ENCODE measurements at places on chromosomes 5 and 9.

DNA sequence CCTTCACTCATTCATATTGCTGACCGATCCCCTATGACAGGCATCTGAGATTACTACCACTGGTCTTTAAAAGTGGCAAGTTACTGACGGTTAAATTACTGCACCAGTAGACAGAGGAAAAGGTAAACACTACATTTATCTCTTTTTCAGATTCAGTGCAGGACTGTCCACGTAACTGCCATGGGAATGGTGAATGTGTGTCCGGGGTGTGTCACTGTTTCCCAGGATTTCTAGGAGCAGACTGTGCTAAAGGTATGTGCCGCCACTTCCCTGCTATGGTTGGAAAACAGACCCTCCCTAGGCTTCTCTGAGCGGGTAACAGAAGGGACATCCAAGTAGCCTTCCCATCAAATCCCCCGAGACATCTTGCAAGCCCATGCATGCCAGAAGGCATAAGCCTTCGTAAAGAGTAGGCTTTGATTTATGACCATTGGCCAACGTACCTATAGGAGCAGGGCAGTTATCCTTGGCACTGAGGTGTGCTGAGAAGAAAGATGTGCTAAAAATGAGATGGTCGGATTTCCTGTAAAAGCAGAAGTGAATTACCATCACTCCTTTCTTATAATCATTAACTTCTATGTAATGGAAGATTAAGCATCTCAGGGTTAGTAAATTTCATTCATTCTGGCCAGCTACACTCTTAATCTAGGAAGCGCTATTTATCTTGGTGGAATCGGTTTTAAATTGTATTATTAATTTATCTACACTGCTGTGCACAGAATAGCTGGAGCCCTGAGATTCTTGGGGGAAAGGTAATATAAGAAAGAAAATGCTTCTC is 193.4 kb upstream of the WWC1 start:
- no peak for DNase-seq

GRCh38 chr9:35342221-35342958 is 147.5 kb upstream of the RUSC2 start:
- DNase-seq = no peak

DNA sequence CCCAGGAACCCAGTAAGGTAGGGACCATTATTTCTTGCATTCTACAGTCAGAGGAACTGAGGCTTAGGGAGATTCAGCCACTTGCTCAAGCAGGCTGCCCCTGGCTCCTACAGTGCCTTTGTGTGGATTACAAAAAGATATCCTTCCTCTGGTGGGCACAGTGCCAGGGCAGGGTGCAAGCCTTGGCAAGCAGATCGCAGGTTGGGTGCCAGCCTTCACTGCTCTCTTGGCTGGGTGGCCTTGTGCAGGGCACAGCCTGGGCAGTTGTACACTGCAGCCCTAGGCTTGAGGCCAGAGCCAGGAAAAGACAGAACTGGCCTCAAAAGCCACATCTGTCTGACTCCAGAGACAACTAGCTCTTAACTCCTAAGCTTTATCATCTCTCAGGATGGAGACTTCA is 15.0 kb downstream of the DOCK2 start:
- no peak for DNase-seq

DNA sequence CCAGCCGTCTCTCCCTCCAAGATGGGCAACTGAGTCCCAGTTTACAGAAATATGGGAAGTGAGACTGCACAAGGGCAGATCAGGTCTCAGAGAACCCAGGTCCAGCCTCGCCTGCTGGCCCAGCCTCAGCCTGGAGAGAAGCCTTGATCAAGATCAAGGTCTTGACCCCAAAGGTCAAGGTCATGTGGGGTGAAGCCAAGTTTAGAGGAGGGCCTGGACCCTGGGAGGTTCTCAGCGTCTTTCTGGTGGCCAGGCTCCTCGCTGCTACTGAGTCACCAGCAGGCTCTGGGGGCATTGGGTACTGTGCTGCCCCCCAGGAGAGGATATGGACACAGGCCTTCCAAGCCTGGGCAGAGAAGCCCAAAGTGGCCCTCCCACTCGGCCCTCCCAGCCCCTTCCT is 8.8 kb downstream of the IPPK start:
- DNase-seq = no peak

DNA sequence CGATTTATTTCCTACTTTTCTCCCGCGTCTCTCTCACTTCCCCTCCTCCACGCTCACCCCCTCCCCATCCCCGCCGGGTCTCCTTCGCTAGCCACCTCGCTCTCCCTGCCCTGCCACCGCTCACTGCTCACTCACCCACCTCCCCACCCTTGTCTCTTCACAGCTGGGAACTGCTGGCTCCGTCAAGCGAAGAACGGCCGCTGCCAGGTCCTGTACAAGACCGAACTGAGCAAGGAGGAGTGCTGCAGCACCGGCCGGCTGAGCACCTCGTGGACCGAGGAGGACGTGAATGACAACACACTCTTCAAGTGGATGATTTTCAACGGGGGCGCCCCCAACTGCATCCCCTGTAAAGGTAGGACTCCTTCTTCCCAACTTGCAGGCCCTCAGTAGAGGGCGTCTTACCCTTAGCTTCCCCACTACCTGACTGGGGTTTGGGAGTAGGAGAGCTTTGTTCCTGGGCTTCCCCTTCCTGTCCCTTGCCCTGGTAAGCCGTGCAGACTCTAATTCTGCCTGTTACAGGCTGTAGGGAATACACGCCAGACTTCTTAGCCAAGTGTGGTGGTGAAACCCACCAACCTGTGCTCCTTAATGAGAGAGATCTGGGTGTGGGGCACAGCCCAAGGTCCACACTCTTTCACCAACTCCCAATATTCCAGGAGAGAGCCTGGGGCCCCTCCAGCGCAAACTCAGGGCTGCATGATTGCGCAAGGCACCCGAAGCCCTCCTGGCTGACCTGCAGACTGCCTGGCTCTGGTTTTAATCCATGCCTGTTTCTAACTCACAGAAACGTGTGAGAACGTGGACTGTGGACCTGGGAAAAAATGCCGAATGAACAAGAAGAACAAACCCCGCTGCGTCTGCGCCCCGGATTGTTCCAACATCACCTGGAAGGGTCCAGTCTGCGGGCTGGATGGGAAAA is 2.5 kb downstream of the FST start:
- no peak for DNase-seq

- no peak for DNase-seq
Observed at GRCh38 chr5:113170707-113171106, 194.1 kb downstream of the DCP2 start.

GRCh38 chr5:73496984-73497457 is 1.2 kb upstream of the BTF3 start:
- no peak for DNase-seq

DNA sequence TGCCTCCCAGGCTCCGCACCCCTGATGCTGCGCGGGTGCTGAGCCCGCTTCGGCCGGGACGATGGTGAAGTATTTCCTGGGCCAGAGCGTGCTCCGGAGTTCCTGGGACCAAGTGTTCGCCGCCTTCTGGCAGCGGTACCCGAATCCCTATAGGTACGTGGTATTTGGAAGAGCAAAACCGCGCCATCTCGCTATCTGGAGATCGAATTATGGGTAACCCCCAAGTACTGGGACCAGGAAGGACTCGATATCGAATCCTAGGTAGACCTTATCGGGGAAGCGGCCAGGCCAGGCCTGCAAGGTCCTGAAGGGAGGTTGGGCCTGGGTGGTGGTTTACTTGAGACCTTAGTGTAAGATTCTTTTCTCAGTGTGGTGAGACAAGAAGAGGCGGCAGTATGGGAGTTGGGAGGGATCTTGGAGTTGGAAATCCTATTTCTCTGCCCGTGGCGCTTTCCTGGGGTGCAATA is 359 bp downstream of the PRELID1 start:
- no peak for DNase-seq

- no peak for DNase-seq
Observed at GRCh38 chr5:136194576-136194975, 1.6 kb upstream of the SMIM32 start.

DNA sequence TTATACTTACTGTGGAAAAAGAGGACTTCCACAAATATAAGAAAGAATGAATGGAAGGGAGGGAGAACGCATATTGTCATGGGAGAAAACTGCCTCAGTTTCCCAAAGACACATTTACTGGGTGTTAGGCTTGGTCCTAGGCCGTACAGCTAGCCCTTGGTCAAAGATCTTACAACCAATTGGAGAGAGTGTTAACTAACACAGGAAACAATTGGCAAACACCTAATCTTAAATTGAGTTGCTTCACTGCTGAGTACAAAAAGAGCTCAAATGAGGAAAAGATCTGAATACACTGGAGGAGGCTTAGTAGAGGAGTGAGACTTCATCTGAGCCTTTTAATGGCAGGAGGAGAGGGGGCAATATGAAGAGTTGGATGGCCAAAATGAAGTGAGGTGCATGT is 161.7 kb downstream of the GLIS3 start:
- DNase-seq = no peak

GRCh38 chr5:142486581-142486980 is 161.8 kb upstream of the SPRY4 start:
- DNase-seq = no peak

GRCh38 chr9:93680443-93681268 is 104.3 kb downstream of the PHF2 start:
- no peak for DNase-seq

GRCh38 chr5:54912021-54912420 is 73.4 kb downstream of the ESM1 start:
- DNase-seq = no peak

GRCh38 chr5:26894719-26895263 is 143.6 kb downstream of the CDH9 start:
- DNase-seq = no peak

DNA sequence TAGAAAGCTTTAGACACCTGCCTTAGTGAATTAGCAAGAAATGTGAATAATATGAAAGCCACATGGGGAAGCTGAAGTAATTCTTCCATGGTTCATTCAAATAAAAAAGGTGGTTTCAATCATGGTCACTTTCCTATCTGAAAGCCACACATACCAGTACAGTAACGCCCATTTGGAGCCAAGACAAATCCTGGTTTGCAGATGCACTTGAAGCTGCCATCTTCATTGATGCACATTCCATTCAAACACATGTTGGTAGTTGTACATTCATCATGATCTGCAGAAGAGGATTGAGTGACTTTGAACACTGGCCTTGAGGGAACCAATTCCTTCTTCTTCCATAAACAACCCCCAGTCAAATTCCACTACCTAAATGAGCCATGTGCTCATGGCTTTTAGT is 161.5 kb downstream of the FBN2 start:
- DNase-seq = no peak

- DNase-seq = no peak
Observed at GRCh38 chr9:117156144-117156688, 258.6 kb downstream of the ASTN2 start.

DNA sequence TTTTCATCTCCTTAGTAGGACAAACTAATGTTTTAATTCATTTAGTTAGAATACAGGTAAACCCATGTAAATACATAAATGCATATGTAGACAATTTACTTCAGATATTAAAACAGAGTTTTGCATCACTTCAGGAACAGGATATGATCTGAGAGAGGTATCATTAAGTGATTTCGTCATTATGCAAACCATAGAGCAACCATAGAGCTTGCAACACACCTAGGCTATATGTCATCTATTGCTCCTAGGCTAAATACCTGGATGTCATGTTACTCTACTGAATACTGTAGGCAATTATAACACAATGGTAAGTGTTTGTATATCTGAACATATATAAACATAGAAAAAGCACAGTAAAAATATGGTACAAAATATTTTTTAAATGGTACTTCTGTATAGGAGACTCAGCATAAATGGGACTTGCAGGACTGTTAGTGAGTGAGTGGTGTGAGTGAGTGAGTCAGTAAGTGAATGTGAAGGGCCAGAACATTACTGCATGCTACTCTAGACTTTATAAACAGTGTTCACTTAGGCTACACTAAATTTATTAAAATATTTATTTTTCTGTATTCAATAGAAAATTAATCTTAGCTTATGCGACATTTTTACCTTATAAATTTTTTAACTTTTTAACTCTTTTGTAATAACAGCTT is 1377.5 kb upstream of the CDH9 start:
- DNase-seq = no peak

DNA sequence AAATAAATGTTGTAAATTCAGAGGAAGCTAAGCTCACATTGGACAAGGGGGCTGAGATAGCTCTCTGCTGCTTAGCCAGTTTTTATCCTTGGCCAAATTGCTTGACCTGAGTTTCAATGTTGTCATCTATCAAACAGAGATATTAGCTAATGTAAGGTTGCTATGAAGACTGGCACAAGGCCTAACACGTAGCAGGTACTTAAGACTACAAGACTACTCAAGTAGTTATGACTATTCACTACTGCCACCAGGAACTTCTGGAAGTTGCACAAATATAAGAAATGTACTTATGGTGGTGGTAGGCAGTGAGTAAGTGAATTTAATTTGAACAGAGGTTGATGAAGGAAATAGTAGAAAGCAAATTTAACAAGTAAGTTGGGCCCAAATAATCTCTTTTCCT is 17.4 kb upstream of the FYB1 start:
- DNase-seq = no peak

- no peak for DNase-seq
Observed at GRCh38 chr9:94002316-94003140, 47.4 kb upstream of the BARX1 start.

DNA sequence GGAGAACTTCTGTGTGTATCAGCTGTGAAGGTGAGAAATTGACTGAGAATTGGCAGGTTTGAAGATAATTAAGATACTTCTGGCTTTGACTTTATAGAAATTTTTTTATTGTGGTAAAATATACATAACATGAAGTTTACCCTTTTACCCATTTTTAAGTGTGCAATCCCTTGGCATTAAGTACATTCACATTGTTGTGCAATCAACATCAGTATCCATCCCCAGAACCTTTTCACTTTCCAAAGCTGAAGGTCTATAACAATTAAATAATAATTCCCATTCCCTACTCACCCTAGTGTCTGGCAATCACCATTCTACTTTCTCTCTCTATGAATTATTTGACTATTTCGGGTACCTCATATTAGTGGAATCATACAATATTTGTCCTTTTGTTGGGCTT is 69.9 kb downstream of the ACTBL2 start:
- no peak for DNase-seq

- DNase-seq = no peak
Observed at GRCh38 chr9:79220666-79221065, 351.1 kb upstream of the TLE4 start.

DNA sequence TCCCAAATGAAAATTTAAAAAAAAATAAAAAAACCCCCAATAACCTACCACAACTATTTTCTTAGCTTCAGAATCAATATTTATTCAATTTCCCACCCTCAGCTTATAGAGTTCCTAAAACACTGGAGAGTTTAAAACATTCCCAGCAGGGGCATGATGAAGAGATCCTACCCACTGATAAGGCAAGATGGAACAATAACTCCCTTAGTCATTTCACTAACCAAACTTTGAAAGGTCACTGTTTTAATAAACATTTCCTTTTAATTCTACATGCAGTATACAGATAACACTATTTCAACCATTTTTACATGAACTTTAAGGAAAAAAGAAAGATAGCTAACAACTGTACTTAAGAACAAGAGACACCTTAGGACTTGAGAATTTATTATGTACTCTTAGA is 34.9 kb upstream of the ACOT12 start:
- no peak for DNase-seq

GRCh38 chr5:90293931-90294330 is 115.6 kb downstream of the CETN3 start:
- DNase-seq = no peak

- no peak for DNase-seq
Observed at GRCh38 chr5:14481349-14481748, 100.2 kb upstream of the OTULINL start.

- DNase-seq = no peak
Observed at GRCh38 chr5:128579639-128580038, 41.6 kb upstream of the FBN2 start.

Data from stimulated activated CD4-positive, alpha-beta T cell treated with anti-CD3 and anti-CD28 coated beads, TNF-alpha, amount 100 ng/mL, for 24 hours (primary cell).